ENCODE measurements at places on chromosomes 2 and 18.

DNA sequence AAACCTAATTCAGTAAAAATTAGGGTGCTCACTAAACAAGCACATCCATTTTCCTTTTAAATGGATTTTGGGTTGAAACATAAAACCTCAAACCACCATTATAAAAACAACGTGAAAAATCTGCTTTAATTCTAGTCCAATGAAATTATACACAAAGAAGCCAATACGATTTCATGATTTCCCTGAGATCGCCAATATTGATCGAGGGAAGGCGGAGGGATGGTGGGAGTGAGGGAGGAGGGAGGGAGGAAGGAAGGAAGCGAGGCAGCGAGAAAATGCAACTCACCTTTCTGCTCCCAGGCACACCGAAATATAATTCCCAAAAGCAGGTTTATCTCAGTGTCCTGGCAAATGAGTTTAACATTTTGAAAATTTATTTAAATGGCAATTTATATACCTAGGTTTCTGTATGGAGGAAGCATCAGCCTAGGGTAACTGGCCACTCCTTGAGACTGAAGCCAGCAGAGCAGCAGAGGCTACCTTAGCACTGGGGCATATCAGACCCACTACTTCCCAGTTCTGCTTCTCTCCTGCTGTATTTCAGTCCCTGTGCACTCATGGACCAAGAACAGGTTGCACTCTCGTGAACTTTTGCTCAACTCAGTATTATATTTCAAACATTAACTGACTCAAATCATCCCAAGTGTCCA, 2.3 kb upstream of the ONECUT2 start:
- DNase-seq: no peak

GRCh38 chr18:79991494-79991893, 3.1 kb upstream of the TXNL4A start:
- DNase-seq: no peak

- no peak for DNase-seq
Measured at GRCh38 chr18:74516271-74517235, 17.7 kb upstream of the CNDP1 start.

DNA sequence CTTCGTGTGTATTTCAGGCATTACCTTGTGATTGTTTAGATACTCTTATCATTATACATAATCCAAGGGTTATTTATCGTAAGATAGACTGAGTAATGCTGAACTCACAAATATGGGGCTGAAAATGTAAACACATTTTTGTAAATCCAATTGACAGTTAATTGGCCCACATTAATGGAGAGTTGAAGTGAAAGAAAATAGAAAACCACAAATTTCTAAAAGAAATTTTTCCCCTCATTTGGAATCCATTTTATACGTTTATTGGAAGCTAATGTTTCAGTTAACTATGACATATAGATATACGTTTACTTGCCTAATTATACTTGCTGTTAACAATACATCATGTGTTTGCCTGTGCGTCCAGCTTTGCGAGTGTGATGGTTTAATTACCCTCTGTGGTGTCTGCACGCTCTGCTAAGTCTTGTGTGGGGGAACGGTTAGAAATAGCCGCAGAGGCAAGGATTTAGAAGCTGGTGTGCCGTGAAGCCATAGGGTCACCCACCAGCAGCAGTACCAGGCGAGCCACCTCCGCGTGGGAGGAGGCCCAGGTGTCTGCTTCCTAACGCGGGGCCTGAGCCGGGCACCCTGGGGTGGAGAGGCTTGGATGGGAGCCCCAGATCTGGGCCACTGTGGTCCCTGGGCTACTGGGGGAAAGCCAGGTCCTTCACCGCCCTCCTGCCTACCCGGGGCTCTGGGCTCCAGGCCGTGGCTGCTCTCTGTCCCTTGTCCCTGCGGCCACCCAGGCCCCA, 38.0 kb downstream of the TSHZ1 start:
- DNase-seq: no peak

- DNase-seq: no peak
Measured at GRCh38 chr2:127437781-127438726, 19.8 kb downstream of the PROC start.

DNA sequence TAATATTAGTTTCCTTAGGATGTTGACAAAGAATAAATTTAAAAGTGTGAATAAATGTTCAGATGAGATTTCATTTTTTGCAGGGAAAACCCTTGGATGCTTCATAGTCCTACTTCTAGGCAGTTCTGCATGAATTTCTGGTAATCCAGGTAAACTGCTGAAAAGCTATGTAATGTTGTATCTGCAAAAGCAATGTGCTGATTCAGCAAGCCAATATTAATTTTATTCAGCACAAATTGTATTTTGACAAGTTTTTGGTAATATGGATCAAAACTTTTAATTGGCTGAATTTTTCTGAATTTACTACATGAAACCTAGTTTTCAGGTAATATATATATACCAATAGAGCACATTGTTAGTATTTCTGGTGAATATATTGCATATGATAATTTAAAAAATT, 17.8 kb upstream of the RBBP8 start:
- no peak for DNase-seq

DNA sequence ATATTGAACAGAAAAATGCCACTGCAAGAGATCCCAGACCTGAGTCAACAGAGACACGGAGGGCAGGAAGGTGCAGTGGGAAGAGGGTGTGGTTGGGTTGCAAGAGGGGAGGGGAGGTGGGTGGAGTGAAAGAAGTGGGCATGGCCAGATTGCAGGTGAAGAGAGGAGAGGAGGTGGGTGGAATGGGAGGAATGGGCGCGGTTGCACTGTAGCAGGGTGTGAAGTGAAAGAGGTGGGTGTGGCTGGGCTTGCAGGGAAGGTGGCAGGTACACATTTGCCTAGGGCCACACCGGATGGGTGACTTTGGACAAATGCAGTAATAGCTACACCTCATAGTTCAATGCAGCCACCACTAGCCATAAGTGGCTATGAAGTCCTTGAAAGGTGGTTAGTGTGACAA, 71.1 kb downstream of the DOCK10 start:
- DNase-seq: no peak

DNA sequence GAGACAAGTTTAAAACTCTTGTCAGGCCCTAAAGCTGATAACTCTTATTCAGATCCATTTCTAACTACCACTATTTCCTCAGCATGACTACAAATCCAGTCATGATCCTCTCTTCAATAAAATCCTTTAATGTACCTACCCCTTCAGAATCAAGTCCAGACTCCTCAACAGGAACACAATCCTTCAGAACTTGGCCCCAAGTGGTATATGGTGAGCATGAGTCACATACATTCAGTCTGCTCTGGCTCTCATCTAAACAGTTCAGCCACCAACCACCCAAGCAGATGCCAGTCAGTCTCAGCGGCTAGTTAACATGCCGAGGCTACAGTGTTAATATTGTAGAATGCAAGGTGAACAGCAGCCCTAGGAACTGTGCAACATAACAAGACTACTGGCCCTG, 9.7 kb downstream of the LMAN2L start:
- DNase-seq: no peak

DNA sequence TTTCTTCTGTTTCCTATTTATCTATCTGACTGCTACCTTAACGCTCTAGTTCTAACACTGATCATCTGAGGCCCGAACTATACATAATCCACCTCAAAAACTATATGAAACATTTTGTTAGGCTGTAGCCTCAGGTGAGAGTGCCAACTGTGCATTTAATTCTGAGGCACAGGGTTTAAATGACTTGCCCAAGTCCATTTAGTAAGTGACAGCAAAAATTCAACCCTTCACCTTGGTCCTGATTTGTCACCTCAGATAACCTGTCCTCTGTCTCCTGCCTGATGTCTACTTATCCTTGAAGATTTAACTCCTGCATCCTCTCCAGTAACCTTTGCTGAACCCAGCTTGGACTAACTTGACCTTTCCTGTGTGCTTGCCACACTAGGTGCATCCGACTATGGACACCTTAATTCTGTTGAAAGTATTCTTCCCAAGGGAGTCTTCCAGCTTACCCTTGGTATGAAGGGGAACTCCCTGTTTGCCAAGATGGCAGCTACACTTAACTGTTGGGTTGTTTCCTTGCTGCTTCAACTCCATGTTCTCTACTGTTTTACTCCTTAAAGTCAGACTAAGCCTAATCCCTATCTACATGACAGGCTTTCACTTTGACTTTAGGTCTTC, 23.5 kb downstream of the CD302 start:
- no peak for DNase-seq

DNA sequence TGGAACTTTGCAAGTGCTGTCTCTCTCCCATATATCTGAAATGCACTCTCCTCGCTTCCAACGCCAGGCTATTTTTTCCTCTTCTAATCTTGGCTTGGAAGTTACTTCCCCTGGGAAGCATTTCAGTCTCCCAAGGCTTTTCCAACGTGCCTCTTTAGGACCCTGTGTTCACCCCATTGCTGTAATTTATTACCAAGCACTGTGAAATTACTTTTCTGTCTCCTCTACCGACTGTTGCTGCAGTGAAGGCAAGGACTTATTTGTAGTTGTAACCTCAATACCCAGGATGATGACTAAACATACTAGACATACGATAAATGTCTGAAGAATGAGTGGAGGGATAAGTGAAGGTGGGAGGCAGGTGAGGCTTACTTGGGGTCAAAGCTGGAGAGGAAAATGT, 163.7 kb downstream of the GALNT14 start:
- DNase-seq: no peak

GRCh38 chr2:235191978-235192377, 240.2 kb downstream of the SH3BP4 start:
- no peak for DNase-seq

DNA sequence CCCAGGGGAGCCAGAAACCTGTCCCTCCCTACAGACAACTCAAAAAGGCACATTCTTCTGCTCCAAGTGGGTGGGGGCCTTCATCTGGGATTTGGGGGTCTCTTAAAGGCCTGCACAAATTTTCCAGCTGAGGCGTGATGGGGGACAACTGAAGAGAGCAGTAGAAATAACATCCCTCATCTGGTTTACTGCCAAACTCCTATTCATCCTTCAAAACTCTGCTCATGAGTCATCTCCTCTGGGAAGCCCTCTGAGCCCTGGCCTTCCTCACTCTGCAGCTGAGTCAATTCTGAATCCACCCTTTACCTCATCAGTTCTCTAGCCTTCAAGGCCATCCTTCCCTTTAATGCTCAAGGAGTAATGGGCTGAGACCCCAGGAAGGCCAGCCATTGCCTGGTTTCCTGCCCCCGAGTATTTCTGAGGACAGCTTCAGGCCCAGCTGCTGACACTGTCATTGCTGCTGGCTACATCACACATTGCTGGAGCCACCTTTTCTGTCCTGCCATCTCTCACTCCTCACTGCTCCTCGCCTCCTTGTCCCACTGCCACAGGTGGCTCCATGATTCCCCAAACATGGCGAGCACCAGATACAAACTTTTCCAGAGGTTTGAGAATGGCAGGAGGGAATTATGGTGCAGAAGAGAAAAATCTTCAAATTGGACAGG, 32.2 kb upstream of the GLI2 start:
- no peak for DNase-seq

DNA sequence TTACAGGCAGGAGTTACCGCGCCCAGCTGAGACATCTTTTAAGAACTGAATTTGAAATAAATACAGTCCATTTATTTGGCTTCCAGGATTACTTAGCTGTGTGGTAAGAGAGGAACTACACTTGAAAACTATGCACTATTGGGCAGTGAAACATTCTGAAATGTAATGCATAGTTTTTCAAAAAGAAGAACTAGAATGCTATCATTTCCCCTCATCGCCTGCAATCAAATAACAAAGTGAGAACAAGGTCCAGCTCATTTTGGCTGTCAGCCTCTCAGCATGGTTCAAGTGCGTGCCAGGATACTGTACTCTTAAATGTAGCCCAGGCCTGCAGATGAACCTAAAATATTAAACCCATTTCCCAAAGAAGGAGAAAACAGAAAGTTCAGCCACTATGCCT, 76.6 kb upstream of the ARL5A start:
- no peak for DNase-seq

DNA sequence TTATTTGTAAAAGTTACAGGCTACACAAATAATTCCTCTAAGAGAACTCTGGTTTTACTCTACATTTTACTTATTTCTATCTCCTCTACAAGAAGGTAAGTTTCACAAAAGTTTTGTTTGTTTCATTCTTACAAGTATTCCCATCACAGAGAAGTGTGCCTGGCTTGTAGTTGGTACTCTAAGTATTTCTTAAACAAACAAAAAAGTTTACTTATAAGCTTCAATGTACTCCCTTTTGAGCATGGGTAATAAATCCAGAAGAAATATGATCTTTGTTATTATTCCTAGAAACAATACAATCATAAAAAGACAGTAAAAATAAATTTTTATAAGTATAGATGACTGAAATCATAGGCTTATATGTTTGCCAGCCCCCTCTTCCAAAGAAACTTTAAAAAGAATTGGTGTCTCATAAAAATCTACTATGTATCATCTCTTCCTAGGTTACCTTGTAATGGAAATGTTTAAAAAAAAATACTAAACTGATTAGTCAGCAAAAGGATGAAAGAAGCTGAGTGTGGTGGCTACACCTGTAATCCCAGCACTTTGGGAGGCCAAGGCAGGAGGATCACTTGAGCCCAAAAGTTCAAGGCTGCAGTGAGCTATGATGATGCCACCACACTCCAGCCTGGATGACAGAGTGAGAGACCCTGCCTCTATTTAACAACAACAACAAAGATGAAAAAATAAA, 54.7 kb downstream of the ATL2 start:
- no peak for DNase-seq

DNA sequence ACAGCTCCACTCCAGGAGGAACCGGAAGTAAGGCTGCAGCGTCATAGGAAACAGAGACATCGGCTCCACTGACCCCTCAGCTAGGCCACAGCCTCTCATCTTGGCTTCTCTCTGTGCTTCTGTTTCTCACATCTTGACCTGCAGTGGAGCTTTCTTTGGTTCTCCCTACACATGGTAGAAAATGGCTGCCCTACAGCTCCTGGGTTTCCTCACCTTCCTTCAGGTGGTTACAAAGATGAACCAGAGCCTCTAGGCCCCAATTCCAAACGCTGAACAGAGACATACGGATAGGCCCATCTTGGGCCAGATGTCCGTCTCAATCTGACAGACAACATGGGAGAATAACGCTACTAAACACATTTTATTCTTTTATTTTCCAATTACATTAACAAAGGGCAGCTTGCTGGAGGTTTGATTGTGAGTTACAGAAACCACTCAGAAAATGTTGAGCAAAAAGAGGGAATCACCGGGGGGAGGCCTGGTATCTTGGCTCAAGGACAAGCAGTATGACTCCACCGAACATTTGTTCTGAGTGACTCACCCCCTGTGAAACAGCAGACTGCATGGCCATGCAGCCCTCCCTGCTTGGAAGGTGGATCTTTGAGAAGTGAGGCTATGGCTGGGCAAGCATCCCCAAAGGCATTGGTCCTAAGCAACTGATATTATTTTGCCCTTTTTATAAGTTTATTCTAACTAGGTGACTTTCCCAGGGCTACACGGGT, 303.5 kb downstream of the CDCA7 start:
- peak; percentile 91 for DNase-seq

DNA sequence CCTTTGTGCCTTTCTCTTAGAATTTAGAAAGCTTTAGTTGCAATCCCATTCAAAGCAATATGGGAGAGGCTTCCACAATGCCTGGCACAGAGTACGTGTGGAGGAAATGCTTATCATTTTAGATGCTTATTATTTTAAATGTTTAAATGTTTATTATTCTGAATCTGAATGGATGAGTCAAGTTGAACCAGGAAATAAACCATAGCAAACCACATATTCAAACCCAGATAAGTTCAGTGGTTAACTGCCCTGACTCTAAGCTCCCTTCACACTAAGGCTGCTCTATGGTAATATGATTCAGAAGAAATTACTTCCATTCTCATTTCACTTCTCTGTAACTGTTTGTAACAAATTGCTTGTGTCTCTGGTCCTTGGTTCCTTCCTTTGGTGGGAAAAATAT, 5.2 kb upstream of the PPP4R1 start:
- DNase-seq: no peak

- DNase-seq: no peak
Measured at GRCh38 chr18:49189772-49190171, 239.0 kb upstream of the SMAD7 start.

GRCh38 chr18:32906506-32907310, 133.9 kb upstream of the KLHL14 start:
- DNase-seq: no peak
